ENCODE measurements at places on chromosomes 2 and 18.

DNA sequence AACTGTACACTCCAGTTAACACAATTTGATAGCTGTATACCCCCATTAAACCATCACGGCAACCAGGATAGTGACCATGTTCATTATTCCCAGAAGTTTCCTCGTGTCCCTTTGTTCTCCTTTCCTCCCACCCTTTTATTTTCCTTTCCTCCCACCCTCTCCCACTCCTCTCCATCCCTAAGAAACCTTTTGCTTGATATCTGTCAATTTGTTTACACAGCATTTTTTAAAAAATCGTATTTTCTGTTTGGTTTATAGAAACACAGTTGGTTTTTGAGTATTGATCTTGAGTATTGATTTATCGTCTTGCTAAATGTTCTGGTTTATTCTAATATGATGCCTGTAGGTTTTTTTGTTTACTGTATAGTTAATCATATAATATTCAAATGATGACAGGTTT, 119.4 kb downstream of the PHLPP1 start:
- DNase-seq = no peak

DNA sequence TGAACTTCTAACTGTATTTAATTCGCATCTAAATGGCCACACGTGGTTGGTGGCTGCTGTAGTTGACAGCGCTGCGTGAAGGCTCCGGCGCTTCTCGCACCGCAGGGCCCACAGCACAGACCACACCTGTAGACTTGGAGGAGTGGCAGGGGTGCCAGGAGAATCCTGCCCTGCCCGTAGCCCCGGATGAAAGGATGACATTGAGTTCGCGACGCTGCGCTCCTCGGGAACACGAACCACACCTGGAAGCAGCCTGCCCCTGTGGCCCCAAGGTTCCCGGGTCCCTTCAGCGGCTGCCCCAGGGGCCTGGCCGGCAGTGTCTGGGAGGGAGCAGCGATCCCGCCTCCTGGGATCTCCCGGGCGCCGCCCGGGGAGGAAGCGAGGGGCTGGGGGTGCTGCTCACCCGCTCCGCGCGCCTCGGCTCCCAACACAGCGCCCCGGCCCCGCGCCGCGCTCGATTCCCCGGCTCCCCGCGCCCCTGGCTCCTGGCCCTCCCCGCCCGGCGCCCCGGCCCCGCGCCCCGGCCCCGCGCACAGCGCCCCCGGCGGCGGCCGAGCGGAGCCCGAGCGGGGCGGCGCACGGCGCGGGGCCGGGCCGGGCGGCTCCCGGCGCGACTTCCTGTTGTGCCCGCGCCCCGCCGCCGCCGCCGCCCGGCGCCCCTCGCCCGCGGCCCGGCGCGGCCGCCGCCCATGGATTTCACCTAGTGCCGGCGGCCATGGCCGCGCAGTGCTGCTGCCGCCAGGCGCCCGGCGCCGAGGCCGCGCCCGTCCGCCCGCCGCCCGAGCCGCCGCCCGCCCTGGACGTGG, at the start of gene RNPEPL1:
TSS of gene RNPEPL1 (plus strand) at position 613 of the 806 bp plus-strand sequence. CDS start at position 716, 103 bp downstream.
- peak; percentile 68 for DNase-seq

DNA sequence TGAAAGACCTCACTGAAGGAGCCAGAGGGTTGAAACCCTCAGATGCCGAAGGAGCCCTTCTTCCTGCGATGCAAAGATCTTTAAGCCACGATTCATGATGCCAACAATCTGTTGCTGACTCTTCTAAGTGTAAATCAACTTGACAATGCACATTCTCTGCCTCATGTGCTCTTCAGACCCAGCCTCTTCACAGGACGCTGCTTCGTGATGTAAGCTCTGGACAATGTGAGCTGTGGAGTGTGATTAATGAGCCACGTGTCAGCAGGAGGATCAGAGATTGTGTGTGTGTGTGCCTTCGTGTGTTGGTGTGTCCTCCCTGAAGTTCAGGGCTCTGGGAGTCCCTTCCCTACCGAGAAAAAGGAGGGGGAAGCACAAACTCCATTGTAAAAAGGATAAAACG, 26.5 kb upstream of the TWIST2 start:
- DNase-seq = no peak

DNA sequence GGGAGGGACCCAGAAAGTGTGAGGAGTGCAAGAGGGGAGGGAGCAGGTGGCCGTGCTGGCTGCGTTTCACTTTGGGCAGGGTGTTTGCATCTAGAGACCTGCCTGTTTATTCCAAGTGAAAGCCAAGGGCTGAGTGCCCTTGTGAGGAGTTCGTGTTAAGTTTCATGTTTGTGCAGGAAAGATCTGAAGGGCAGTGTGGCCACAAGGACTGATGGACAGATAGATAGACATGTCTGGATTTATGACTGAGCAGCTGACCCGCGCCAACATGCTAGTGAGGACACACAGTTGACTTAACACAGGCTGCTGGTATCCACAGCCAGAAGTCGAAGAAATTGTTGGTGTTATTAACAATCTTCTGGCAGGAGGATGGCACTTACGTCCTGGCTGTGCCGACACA, 387.6 kb upstream of the TNP1 start:
- DNase-seq = no peak

DNA sequence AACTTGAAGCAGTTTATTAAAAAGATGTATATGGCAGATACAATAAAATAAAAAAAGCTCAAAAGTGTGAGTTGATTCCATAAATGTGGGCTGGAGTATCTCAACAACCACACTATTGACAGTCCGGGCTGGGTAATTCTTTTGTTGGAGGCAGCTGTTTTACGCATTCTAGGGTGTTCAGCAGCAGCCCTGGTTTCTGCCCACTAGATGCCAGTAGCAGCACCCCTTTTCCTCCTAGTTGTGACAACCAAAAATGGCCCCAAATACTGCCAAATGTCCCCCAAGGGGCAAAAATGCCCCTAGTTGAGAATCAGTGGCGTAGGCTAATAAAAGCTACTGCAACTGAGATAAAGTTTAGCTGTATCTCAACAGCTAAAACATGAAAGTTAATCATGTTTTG, 44.8 kb downstream of the CHMP3 start:
- DNase-seq = peak; percentile 46

- DNase-seq = no peak
These were observed 5.9 kb downstream of the CERS6 start for GRCh38 chr2:168461942-168462331.

DNA sequence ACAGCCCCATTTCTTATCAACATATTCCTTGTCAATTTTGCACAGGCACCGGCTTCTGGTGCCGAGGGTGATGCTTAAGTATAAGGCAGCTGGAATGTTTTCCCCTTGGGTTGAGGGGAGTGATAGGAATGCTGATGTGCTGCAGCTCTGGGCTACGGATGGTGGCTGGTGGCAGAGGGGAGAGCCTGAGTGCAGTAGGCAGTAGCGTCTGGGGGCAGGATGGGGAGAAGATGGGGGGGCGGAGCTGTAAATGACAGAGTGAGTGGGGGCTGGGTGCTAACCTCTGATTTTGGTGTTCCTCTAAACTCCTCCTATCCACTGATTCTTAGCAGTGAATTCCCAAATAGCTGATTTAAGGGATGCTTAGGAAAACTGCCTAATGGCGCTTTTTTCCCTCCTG, 20.7 kb downstream of the TMEM178A start:
- DNase-seq = no peak

- no peak for DNase-seq
These were observed 477.1 kb upstream of the TCF4 start for GRCh38 chr18:56065086-56065485.

DNA sequence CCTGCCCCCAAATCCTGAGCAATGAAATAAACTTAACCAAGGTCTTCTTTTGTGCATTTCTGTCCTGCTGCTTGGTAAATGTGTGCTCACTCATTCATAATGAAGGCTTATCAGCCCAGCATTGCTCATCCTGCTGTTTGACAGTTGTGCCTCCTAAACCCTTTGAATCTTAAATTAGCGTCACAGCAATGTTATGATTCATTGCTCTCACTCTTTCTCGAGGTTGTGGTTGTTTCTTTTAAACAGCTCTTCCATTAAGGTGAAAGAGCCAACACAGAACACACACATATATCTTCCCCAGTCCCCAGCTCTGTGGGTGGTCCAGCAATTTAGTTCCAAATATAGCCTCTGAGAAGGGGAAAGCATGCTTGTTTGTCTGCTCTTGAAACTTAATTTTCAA, 84.0 kb downstream of the EVA1A start:
- no peak for DNase-seq

GRCh38 chr2:238133499-238134392, 4.7 kb upstream of the KLHL30 start:
- DNase-seq = no peak

GRCh38 chr2:103012590-103012989, 250.8 kb downstream of the TMEM182 start:
- DNase-seq = no peak

All from CD4-positive, alpha-beta T cell treated with Interleukin-21 for 1 hour (primary cell).